GM12864 (cell line): ENCODE measurements at places on chromosomes 1 and 21.

GRCh38 chr1:246032031-246032551 is 475.0 kb downstream of the SMYD3 start:
- DNase-seq = no peak

- no peak for DNase-seq
These were observed 37.6 kb downstream of the MORN1 start for GRCh38 chr1:2353551-2354438.

DNA sequence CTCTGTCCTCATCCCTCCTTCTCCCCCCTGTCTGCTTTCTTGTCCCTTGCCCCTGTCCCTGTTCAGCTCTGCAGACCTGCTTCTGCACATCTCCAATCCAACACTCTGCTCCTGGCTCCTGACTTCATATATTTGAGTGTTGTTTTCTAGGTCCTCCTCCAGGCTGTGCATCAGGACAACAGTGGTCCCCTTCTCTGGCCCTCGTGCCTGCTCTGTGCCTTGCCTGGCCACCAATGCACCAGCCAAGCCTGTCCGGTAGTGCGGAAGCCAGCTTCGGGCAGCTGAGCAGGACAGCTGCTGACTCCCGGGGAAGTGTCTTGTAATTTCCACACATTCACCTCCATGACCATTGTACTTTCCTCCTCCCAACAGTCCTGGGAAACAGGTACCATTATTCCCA is 203.4 kb upstream of the RAB4A start:
- no peak for DNase-seq

- no peak for DNase-seq
These were observed 58.3 kb upstream of the GALNT2 start for GRCh38 chr1:230008721-230009120.

GRCh38 chr1:52237430-52237829 is 95.5 kb downstream of the ZFYVE9 start:
- DNase-seq = no peak

DNA sequence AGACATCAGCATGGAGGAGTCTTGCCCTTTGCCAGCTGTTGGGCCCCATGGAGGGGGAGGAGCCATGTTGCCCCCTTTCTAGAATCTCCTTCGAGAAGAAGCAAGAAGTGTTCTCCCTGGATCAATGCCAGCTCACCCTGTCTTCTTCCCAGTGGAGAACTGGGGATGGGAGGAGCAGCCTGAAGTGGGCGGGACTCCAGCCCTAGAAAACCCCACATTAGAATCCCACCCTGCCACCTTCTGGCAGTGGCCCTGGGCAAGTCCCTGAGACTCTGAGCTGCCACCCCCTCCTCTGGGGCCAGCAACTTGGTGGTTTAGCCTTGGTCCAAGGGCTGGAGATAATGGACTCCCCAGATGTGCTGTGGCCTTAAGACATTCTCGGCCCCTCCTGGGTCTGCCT is 51.7 kb downstream of the PAX7 start:
- no peak for DNase-seq

GRCh38 chr1:16187748-16188401 is 24.6 kb downstream of the ARHGEF19 start:
- no peak for DNase-seq

DNA sequence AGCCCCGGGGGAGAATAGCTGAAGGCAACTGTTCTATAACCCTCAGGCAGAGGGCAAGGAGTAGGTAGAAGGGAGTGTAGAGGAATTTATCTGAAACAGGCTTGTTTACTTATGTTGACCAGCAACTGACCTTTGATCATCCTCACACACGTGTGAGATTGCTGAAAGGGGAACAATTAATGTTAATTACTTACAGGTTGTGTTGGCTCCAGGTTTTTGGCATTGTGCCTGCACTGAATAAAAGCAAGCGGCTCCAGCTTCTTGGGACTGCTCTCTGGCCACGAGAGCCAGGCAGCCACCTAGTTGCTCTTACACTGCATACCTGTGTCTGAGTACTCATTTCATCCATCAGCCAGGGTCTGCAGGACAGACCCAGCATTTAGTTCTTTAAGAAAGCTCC is 41.3 kb upstream of the ARHGEF10L start:
- no peak for DNase-seq

GRCh38 chr1:116720364-116721038 is 33.7 kb upstream of the CD2 start:
- DNase-seq = no peak

- DNase-seq = no peak
These were observed 104.9 kb upstream of the PTGFR start for GRCh38 chr1:78385744-78386462.

DNA sequence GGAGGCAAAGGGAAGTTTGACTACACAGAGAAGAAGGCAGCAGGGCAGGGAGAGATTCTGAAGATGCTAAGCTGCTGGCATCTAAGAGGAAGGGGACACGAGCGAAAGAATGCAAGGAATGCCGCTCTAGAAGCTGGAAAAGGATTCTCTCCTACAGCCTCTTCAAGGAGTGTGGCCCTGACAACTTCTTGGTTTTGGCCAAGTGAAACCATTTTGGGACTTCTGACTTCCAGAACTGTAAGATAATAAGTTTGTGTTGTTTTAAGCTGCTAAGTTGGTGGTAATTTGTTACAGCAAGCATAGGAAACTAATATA is 28.5 kb downstream of the MGST3 start:
- DNase-seq = no peak

DNA sequence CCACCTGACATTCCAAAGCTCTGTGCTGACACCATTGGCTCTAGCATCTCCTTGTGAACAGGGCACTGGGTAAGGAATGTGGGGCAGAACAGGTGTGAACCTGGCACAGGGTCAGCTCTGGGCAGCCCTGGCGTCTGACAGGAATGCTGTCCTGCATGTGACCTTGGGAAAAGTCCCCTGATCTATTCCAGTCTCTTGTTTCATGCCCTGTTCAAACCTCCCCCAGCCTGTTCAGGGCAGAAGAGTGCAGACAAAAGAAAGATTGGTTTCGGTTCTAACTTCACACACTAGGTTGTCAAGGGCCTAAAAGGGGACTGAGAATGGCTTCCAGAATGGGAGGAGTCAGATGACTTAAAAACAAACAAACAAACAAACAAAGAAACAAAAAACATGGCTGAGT is 27.6 kb upstream of the SDHB start:
- DNase-seq = no peak

GRCh38 chr1:25123551-25123950 is 108.8 kb downstream of the SYF2 start:
- DNase-seq = no peak

GRCh38 chr1:11872545-11872944 is 13.8 kb upstream of the NPPB start:
- no peak for DNase-seq

DNA sequence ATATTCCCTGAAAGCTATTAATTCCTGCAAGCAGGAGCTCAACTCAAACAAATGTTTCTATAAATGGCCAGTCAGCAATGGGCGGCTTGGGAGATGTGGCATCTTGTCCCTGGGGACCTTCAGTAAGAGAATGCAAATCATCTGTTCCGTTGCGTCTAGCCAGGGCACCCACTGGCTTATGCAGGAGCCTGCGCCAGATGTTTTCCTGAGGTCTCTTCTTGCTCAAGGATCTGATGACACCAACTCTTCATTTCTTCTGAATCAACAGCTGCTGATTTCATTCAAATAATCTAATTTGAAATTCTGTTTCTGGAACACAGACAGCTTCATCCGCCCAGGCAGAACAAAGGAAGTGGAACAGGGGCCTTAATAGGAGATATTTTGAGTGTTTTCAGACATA is 70.0 kb upstream of the AJAP1 start:
- no peak for DNase-seq

- no peak for DNase-seq
These were observed 28.4 kb downstream of the RRP1B start for GRCh38 chr21:43687566-43688399.

DNA sequence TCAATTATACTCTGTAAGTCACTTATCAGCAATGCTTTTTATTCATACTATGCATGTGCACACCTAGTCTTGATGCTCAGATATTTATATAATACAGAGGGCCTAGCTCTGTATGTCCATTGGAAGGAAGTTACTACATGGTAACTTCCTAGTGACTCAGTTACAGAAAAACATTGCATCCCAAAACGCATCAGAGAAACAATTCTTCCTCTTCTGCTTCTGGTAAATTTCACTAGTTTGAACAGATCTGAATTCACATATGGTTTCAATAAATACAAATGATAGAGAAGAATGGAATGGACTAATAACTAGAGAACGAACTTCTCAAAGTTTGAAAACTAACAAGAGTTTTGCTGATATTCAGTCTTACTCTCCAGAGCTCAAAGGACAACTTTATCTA is 811.3 kb upstream of the ADGRL2 start:
- no peak for DNase-seq

GRCh38 chr1:153790313-153790965 is 15.2 kb downstream of the SLC27A3 start:
- DNase-seq = no peak

- DNase-seq = no peak
These were observed 1260.7 kb downstream of the PLA2G4A start for GRCh38 chr1:188089461-188089860.
